ENCODE measurements at places on chromosomes 7 and 10. TPM values are rescaled to one million over a fixed set of nuclear protein-coding genes. Genes with fewer than 3 reads are reported as not detected.

GRCh38 chr7:85176197-85176596 is 10.7 kb downstream of the SEMA3D start:
- no peak for DNase-seq

DNA sequence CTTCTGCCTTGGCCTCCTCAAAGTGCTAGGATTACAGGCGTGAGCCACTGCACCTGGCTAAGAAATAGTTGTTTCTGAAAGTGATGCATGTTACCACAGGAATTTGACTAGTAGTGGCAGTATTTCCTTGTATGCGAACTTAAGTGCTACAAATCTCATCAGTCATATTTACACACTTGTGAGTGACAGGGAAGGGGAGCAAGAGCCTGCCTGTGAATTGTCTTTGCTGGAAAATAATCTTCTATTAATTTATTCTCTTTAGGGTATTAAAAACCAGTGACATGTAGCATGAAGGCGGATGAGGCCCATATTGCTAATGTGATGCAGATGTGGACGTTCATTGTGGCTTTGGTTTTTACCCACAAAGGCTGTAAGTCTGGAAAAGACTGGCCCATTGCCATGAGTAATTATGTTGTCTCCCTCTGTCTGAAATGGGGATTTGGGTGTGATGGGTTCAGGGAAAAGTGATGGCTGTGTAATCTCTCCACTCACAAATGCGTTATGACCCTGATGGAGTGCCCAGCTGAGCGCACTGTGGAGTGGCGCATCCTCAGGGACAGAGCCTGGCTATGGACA is 97.6 kb downstream of the CCNY start:
- no peak for DNase-seq

- DNase-seq = no peak
These were observed 117.0 kb upstream of the STK17A start for GRCh38 chr7:43465581-43466554.

ACHE gene
- not detected for total RNA-seq

TYW1 gene
- total RNA-seq = 16.1 TPM
